H1 (cell line): ENCODE measurements at places on chromosomes 3 and 15.

DNA sequence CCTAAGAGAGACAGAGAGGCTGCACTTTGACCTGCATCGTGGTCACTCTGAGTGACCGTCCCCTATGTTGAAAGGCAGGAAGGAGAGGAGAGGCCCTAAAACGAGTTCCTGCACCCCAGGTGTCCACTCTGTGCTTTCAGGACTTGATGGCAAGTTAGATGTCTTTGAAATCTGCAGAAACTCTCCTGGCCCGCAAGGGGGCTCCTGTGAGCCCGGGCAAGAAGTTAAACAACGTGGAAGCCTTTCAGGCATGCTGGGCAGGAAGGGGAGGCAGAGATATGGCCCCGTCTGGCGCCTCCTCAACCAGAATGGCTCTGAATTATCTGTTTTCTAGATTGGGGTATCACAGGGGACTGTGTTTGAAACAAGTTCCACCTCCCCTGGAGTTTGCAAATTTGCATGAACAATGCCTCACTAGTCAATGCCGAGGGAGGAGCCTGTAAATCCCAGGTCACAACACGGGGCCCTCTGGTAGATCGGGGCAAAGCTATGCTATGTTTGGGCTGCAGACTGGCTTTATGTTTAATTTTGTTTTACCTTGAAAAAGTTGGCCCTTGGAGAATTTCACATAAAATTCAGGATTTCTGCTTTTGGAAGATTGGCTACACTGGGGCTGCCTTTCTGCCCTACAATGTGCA, 9.8 kb downstream of the CTXND1 start:
- H3K4me1 ChIP-seq = no peaks in the 10 kb centered on the region; the same call in 1 of the 2 replicates
- no peaks in the 10 kb centered on the region for H3K36me3 ChIP-seq
- H3K4me3 ChIP-seq = no peak overlapping the region
- no peak overlapping the region for H3K27ac ChIP-seq

DNA sequence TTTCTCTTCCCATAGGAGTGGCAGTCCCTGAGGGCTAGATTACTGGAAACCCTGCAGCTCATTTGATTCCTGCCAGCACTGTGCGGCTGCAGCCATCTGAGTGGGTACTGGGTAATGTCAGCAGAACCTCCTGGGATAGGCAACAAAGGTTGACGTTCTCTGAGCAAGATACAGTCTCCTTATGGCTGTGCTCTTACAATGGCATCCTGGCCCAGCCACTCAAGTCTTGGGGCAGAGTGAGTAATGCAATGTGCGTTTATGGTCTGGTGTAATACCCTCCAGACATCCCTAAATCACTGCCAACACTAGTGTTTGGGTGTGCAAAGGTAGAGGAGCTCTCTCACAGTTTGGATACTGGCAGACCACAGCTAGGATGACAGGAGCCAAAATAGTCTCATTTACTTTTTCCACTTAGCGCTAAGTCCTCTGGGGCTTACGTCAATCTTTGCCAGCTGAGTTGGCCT, 775.8 kb downstream of the ZNF385D start:
- DNase-seq = no peak
- peaks cover 2% of the 10 kb centered on the region; the same call in 1 of the 2 replicates for H3K4me1 ChIP-seq
- no peak overlapping the region for H3K4me3 ChIP-seq
- H3K36me3 ChIP-seq = no peaks in the 10 kb centered on the region
- no peaks in the 10 kb centered on the region for H3K27me3 ChIP-seq

DNA sequence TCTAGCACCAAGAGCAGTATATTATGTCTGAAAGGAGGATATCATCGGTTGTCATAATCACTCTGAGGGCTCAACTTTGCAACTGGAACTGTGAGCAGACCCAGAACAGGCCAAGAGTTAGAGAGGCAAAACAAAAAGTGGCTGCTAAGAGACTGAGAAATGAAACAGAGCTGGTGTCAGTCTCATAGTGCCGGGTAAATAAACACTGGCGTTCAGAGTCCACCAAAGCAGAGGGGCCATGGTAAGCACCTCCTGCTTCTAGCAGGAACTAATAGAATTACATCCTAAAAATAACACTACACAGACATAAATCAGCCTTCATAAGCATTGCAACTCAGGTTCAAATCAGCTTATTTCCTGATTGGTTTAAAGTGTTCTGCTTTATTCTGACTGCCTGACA, 10.3 kb upstream of the IL12A start:
- H3K36me3 ChIP-seq = no peaks in the 10 kb centered on the region
- no peak overlapping the region for H3K27ac ChIP-seq
- no peaks in the 10 kb centered on the region for H3K4me1 ChIP-seq
- H3K27me3 ChIP-seq = no peaks in the 10 kb centered on the region

DNA sequence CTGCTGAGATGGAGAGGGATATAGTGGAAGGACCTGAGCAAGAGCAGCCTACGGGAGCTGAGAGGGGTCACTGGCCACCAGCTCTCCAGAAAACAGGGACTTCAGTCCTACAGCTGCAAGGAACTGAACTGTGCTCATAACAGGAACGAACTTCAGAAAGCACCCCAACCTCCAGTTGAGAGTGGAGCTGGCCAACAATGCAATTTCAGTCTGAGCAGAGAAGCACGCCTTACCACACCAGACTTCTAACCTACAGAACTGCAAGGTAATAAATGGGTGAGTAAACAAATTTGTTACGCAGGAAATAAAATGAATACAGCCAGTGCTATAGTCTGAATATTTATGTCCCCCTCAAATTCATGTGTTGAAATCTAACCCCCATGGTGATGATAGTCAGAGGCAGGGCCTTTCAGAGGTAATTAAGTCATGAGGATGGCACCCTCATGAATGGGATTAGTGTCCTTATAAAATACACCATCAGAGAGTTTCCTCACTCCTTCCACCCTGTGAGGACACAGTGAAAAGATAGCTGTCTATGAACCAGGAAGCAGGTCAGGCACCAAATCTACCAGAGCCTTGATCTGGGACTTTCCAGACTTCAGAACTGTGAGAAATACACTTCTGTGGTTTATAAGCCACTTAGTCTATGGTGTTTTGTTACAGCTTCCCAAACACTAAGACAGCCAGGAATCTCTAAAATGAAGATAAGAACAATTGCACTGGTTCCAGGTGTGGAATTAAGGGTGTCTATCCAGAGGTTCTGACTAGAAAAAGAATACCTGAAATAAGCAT, 58.6 kb downstream of the SYNM start:
- H3K36me3 ChIP-seq = no peaks in the 10 kb centered on the region; the same call in 1 of the 2 replicates
- H3K27ac ChIP-seq = no peak overlapping the region
